GM23248 (cell line): ENCODE measurements at places on chromosomes 1 and 21.

DNA sequence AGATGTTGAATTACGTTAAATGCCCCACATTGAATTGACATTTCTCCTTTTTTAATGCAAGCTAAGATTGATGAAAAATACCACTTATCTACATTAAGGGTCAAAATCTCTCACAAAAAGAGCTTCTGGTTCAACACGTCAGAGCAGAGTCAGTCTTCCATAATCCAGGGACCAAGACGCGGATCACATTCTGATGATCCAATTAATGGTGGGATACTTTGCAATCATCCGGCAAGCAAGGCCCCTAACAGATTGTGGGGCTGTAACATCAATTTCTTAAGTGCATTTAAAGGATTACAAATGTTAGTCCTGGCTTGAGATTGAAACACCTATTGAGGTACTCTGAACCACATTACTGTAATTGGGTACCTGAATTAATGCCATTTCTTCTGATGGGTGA lies 120.2 kb upstream of the ESRRG start:
- DNase-seq = no peak

DNA sequence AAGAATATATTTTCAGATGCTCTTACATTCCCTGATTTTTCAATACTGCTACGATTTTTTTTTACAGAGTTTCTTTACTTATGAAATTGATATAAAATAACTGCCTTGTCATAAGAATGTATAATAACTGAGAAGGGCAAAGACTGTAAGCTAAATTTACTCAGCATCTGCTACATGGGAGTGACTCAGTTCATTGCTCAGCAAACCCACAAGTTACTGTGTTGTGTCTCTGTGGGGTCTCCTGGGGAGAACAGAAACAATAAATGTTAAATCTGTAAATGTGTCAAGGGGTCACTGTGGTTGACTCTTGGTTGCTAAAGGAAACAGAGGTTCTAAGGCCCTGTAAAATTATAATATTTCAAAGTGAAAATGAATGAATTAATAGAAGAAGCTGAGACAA lies 210.3 kb upstream of the CACYBP start:
- DNase-seq = peak; percentile 89

- DNase-seq = no peak
Observed at GRCh38 chr1:162702628-162703027, 70.4 kb downstream of the DDR2 start.

- DNase-seq = peak; percentile 47
Observed at GRCh38 chr1:209787551-209787950, 3.2 kb upstream of the C1orf74 start.

DNA sequence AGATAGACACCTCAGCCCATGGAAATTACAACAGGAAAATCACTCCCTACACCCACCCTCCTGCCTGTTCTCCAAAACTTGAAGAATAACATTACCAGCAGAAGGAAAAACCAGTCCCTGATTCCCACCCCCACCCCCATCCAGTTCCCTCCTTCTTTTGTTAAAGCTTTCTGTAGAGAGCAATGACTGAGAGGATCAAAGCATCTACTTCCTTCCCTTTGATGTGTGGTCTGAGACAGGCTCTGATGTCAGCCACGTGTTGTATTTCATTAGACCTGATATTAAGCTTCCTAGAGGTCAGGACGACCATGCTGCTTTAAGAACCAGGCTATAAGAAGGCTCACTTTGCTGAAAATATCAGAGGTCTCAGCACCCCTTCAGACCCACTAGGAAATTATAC lies 73.9 kb upstream of the HAO2 start:
- no peak for DNase-seq

- no peak for DNase-seq
Observed at GRCh38 chr1:9332513-9333143, 39.9 kb downstream of the SPSB1 start.

GRCh38 chr1:52059321-52059720 lies 3.2 kb downstream of the BTF3L4 start:
- peak; percentile 71 for DNase-seq

DNA sequence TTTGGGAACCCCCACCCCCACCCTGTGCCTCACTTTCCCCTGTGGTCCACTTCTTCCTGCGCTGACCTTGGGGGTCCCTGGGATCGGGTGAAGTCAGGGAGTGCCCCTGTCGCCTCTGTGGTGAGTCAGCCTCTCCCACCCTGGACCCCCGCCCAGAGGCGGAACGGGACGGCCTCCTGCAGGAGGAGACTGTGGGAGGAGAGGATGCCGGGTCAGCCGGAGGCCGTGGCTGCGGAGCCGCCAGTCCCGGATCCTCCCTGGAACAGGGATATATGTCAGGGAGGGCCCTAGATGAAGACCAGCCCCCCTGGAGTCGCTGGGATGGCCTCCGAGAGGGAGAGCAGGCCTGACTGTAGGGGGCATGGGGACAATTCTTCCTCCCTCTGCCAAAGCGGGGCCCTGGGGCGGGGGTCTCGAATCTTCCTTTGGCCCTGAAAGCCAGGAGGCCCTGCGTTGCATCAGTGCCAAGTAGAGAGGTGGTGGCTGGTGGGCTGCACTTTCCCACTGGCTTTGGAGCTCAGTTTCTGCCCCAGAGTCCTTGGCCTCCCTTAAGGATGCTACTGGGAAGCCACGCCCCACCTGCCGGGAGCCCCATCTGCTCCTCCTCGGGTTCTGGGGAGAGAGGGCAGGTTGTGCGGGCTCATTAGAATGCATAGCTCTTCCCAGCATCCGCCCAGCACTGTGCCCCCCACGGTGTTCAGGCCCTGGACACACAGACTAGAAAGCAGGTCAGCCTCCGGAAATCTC lies 930 bp downstream of the ARHGEF10L start:
- DNase-seq = peak; percentile 64

DNA sequence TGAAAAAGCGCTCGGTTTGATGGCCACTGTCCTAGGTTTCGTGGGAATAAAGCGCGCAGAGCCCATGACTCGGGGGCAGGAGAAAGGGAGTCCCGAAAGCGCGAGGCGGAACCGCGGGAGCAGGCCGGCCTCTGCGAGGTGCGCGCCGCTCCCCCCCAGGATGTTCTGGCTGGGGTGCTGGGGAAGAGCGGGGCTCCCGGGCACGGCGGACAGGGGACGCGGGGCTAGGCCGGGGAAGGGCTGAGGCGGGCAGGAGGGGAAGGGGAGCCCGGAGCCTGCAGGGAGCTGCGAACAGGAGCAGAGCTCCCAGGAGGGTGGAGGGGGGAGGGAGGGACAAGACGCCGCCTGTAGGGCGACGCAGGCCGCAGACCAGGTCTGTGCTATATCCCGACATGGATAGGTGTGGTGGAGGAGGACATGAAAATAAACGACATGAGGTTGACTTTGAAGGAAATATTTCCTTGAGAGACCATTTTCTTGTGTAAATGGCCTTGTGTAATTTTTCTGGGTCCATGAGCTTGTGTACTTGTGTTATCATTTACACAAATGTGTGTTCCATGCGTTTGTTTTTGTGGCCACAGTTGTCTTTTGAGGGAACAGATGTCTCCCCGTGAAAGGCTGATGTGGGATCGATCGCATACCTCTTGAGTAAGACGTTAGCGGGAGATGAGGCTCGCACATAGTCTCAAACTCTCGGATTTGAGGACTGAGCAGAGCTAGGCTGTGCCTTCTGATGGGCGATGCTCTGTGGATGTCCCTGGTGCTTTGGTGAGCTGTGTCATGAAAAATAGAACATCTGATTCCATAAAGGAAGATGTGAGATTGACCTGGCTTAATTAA lies 1.3 kb downstream of the PCNT start:
- DNase-seq = peak; percentile 71

GRCh38 chr1:232404981-232405731 lies 224.8 kb downstream of the SIPA1L2 start:
- no peak for DNase-seq

DNA sequence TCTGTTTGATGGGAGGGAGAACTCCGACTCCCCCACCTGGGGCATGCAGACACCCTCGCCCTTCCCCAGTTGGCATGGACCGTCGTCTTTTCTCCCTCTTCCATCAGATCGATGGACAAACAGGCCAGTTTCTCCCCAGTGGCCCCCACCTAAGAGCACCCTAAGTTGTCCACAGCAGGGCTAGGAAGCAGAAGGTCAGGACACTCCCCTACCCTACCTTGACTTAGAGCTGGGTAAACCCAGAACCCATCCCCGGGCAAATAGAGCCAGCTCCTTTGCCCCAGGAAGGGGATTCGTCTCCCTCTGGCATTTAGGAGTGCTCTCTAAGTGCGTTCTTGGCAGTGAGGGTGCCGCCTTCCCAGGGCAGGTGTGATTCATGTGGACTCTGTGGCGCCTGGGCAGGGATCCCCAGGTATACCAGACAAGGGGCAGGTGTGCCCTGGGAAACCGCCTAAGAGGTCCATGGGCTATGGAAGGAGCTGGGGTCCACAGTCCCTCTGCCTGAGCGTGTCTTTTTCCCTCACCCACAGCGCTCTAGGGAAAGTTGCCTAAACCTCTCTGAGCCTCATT lies 2.7 kb upstream of the RUNX3 start:
- DNase-seq = no peak

DNA sequence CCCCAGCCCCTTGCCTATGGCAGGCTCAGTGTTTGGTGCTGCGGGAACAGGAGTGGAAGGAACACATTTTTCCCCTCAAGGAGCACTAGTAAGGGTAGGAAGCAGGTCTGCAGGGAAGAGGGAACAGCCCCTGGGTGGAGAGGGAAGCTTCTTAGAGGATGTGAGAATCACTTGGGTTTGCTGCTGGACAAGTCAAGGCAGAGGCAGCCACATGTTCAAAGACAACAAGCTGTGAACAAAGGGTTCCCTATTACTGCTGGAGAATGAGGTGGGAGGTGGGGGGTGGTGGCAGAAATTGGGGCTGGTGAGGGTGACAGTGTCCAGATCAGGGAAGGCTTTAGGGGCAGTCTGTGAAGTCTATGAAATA lies 24.8 kb upstream of the CITED4 start:
- DNase-seq = no peak
